Activated T-cell treated with anti-CD3 and anti-CD28 coated beads, Interleukin-2, amount 50 U/mL, for 1 hour (primary cell): ENCODE measurements at places on chromosomes 2 and 18.

DNA sequence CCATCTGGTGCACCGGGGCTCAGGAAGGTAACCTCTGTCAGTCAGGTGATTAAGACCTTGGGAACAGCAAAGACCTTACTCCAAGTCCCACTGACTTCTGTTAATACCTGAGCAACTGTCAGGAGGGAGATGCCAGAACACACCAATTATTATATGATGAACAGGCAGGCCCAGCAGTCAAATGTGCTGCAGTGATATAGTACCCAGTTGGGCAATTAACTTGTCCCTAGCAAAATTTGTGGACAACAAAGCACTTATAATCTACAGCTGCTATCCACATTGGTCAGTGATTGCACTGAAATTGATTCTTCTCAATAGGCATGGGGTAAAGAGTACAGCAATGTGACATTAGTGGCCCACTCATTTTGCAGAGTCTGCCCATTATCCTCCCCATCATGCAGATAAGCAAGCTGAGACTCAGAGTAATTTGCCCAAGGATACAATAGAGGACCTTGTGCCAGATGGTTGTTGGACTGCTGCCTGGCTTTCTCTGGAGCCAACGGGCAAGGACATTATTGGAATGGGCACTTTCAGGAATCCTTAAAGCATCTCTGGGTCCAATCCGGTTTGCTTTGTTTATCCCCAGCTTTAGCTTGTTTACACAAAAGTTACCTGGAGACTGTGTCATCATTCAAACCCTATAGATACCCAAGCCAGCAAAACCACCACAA is 147.6 kb downstream of the CCBE1 start:
- DNase-seq: no peak

- no peak for DNase-seq
These were observed at the start of gene L3MBTL4 for GRCh38 chr18:6414723-6415417. L3MBTL4 (minus strand) TSS chr18:6414911; CDS start chr18:6311625, 103,286 bp downstream.

DNA sequence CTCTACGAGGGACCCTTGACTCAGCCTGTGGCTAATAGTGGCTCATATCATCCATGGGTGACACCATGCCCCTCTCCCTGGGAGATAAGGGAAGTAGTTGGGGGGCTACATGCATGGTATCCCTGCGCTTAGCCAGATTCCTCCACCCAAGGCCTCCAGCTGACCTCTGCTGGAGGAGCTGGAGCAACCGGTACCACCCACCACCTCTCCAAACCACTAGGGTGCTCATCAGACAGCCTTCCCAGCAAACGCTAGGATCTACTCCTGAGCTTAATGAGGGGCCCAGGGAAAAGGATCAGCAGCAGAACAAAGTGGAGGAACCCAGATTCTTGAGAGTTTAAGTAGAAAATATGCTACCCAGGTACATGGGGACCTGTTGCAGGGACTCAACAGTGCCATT is 75.9 kb upstream of the CAPN13 start:
- DNase-seq: no peak

- DNase-seq: no peak
These were observed 23.2 kb downstream of the SUMO1 start for GRCh38 chr2:202215179-202215578.

GRCh38 chr2:163157411-163157810 is 318.8 kb upstream of the KCNH7 start:
- DNase-seq: no peak

DNA sequence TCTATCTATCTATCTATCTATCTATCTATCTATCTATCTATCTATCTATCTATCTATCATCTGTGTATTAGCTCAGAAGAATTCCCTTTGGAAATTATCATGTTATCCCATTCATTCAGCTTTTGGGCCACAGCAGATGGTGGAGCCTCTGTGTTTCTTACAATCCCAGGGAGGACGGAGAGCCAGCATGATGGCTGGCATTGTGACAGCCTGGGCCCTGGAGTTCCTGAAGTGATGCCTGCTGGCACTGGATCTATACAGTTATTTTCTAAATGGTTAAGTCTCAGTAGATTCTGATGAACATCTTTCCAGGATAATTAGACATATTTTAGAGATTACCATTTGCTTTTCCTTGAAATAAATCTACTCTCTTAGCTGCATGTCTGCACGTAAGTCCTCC is 385.4 kb upstream of the NXPH2 start:
- DNase-seq: no peak

- no peak for DNase-seq
These were observed 24.7 kb downstream of the STEAP3 start for GRCh38 chr2:119248311-119248710.

DNA sequence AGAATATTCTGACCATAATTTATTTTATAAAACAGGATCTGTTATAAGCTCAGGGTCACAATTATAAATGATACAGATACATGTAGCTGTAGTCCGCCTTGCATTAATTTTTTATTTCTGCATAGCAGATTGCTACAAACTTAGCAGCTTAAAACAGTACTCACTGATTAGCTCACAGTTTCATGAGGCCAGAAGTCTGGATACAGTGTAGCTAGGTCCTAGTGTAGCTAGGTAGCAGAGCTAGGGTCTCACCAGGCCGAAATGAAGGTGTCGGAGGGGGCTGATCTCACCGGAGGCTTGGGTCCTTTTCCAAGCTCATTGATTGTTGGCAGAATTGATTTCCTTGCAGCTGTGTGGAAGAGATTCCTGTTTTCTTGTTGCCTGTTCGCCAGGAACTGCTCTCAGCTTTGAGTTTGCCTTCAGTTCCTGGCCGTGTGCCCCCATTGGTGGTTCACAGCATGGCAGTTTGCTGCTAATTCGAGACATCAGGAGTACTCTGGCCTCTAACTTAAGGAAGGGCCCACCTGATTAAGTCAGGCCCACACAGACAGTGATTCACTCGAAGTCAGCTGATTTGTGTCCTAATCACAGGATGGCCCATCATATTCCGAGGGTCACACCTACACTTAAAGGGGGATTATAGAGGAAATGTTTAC is 18.4 kb downstream of the NAPG start:
- DNase-seq: no peak

DNA sequence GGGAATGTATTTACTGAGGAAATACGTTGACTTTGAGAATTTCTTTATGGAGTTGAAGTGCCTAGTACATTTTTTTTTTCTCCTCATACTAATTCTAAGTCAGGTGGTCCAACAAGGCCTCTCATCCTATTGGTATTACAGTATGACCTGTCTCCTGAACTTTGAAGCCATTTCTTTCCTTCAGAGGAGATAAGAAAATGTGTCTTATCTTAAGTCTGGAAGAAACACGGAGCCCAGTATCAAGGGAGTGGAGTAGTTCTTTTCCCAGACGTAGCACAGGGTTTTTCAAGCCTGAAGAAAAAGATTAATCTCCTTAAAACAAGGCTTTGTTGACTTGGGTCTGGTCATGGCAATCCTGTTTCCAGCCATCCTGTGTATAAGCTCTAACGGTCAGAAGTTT is 11.6 kb upstream of the CPS1 start:
- no peak for DNase-seq

- DNase-seq: no peak
These were observed 1.4 kb upstream of the CASP8 start for GRCh38 chr2:201258666-201259615.

DNA sequence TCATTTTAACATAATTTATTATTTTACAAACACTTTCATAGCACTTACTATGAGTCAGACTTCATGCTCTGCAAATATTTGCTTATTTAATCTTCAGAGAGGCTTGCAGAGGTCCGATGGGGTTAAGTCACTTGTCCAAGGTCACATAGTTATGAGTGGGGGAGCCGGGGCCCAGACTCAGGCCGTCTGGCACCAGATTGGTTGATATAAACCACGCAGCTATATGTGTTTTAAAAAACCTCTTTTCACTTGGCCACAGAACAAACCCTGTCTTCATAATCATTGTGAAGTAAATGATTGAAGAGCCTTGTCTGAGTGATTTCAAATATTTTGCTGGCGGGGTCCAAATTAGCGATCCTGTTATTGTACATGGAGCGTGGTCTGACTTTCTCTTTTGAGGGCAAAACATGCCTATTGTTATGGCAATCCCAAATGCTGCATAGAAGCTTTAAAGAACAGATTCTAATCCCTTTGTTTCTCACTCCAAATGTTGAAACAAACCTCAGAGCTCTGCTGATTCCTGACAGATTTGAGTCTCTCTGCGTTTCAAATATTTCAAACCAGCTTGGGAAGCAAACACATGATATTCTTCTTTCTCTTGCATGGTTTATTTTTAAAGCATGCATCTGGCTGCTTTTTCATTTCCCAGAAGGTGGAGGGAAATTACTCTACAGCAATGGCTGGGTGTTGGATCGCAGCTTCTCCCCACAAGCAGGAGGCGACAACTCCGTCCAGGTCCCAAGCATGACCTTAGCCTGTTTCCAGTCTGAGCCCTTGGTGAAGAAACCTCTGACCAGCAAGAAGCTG is 142.4 kb downstream of the DDX1 start:
- DNase-seq: no peak

DNA sequence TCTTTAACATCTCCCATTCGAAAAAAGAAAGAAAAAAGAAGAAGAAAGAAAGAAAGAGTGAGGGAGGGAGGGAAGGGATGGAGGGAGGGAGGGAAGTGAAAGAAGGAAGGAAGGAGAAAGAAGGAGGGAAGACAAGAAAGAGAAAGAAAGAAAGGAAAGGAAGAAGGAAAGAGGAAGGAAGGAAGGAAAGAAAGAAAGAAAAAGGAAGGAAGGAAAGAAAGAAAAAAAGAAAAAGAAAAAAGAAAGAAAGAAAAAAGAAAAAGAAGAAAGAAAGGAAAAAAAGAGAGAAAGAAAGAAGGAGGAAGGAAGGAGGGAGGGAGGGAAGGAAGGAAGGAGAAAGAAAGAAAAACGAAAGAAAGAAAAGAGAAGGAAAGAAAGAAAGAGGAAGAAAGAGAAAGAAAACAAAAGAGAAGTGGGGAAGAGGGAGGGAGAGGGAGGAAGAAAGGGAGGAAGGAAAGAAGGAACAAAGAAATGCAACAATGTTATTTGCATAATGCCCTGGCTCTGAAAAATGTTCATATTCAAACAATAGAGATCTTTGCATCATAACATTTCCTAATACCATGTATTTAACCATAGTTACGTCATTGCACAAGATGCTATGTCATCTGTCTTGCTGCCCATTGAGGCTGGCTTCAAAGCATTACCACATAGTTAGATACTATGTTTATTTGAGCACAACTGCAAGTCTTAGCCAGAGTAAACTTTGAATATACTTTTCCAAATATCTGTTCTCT is 550.6 kb downstream of the DSC3 start:
- no peak for DNase-seq

GRCh38 chr18:67608615-67609273 is 92.2 kb upstream of the DSEL start:
- no peak for DNase-seq

GRCh38 chr2:26052740-26053139 is 18.9 kb downstream of the RAB10 start:
- no peak for DNase-seq

- no peak for DNase-seq
These were observed 267.5 kb downstream of the GPD2 start for GRCh38 chr2:156703642-156704041.

- no peak for DNase-seq
These were observed 786.6 kb upstream of the CDH2 start for GRCh38 chr18:28963481-28963880.

- DNase-seq: no peak
These were observed 7.9 kb downstream of the LIPG start for GRCh38 chr18:49569724-49570123.

GRCh38 chr2:38152035-38152434 is 76.1 kb upstream of the CYP1B1 start:
- DNase-seq: no peak

GRCh38 chr2:240324312-240325015 is 111.0 kb upstream of the GPC1 start:
- DNase-seq: no peak

DNA sequence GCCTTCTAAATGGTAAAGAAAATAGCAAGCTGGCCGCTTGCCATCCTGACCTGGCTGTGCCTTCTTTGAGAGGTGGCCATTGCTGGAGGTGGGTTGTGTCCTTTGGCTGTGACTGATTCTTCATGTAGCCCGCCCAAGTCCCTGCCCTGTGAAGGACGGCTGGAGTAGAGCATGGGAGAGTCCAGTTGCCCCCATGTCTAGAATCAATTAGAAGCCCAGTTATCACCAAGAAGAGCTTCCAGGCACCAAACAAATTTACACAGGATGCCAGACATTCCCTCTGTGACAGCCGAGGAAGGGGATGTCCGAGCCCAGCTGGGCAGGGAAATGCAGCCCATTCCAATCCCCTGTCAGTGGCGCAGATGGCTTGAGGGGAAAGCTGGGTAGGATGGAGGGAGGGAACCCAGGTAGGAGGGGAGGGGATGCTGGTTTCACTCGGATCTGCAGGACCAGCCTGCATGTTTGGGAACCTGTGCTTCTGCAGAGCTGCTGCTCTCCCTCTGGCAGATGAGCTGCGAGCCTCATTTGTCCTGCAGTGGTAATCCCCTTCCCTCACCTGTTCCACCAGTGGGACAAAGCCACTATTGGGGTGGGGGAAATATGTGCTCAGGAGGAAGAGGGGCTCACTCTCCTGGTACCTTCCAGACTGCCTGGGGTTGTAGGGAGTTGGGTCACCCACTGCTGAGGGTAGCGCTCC is 25.7 kb upstream of the ASB18 start:
- DNase-seq: no peak

GRCh38 chr2:43230351-43230885 is 4.0 kb upstream of the ZFP36L2 start:
- DNase-seq: no peak

GRCh38 chr2:156537141-156537540 is 101.0 kb downstream of the GPD2 start:
- no peak for DNase-seq

DNA sequence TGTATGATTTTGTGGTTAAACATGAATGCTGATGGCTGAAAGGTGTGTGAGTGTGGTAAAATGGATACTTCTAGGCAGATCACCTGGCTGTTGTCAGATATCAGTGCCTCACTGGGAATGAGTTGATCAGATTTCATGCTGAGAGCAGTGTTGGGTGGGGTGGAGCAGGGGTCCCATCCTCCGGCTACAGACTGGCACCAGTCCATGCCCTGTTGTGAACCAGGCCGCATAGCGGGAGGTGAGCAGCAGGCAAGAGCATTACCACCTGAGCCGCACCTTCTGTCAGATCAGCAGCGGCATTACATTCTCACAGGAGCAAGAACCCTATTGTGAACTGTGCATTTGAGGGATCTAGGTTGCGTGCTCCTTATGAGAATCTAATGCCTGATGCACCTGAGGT is 78.7 kb downstream of the GLI2 start:
- no peak for DNase-seq
